BE2C (cell line): ENCODE measurements at places on chromosomes 1 and 21.

DNA sequence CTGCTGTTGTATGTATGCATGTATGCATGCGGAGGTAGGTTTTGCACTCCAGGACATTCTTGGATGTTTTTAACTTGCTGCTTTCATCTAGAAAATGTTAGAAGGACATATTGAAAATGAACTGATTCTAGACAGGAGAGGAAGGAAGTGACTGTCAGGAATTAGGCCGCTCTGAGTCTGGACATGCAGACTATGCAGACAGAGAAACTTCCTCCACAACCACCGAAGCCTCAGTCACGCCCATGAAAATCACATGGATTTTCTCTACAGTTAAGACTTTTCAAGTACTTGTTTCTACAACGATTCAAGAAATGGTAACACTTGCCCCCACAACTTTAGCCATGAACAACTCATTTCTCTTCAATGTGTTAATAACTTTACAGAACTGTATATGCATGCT lies 211.1 kb downstream of the SMYD3 start:
- DNase-seq, result no peak

DNA sequence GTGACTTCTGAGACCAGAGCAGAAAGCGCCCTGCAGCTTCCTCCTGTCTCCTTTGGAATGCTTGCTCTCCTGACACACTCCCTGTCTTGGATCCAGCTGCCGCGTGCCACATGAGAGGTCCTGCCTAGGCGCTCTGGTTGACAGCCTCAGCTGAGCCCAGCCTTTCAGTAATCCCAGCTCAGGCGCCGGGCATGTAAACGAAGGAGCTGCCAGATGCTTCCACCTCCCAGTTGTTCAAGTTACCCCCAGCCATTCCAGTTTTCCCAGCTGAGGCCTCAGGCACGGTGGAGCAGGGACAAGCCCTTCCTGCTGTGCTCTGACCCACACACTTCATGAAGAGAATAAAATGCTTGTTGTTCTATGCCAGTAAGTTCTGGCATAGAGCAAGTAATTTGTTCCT lies 14.3 kb upstream of the CD34 start:
- DNase-seq, result no peak

DNA sequence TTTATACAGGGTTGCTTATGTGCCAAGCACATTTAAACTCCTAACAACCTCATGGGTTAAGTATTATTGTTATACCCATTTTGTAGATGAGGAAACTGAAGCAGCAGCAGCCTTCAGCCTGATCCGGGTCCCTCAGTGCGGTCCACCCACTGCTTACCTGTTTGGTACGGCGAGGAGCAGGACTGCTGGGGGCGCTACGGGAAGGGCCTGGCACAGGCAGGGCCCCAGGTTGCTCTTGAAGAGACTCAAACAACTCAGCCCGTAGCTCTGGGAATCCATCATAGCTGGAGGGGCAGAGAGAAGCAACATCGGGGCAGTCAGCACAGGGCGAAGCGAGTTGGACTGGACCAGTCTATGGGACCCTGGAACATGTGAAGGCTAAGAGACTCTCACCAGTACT lies 9.2 kb downstream of the DENND4B start:
- no peak for DNase-seq

DNA sequence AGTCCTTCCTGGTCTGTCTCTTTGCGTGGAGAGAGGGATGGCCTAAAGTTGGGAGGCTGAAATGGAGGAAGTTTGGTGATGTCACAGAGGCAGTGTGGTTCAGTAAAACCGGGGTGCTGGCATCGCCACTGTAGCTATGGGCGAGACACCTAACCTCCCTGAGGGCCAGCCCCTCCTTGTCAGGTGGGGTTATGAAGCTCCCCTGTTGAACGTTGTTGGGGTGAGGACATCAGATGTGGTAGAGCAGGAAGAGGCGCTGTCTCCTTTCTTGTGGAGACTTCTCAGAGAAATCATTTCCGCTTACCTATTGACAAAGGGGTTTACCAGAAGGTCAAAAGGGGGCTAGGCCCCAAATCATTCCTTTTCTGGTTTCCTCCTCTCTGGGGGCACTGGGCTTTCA lies 294.7 kb downstream of the SIPA1L2 start:
- no peak for DNase-seq

DNA sequence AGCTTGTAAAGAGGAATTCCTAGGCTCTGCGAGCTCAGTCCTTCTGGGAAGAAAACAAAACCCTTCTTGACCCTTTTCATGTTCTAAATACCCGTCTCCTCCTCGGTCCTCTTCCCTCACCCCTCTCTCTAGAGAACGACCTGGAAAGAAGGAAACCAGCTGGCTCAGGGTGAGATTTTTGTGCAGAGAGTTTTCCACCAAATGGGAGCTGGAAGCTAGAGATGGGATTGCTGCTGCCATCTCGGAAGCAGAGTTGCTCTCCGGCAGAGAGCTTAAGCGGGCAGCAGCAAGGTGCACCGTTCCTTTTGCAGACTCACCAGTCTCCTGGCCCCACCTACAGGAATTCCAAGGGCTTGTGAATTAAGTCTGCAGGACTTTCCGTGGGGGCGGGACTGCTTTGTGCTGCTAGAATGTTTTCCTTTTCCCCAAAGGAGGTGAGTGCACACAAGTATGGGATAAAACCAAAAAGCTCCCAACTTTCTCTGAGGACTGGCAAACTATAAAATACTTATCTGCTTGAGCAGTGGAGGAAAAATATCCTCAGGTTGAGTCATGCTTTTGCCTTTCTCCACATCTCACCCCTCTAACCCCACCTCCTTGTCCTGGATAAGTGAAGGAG lies 29.1 kb upstream of the KIAA0040 start:
- no peak for DNase-seq

GRCh38 chr1:59022199-59022598 lies 238.4 kb upstream of the JUN start:
- DNase-seq, result no peak
